Stimulated activated CD4-positive, alpha-beta T cell treated with anti-CD3 and anti-CD28 coated beads, TNF-alpha, amount 100 ng/mL, for 4 hours (primary cell): ENCODE measurements at places on chromosomes 1 and 21.

- no peak for DNase-seq
Observed at GRCh38 chr1:160855181-160855981, 7.3 kb downstream of the CD244 start.

DNA sequence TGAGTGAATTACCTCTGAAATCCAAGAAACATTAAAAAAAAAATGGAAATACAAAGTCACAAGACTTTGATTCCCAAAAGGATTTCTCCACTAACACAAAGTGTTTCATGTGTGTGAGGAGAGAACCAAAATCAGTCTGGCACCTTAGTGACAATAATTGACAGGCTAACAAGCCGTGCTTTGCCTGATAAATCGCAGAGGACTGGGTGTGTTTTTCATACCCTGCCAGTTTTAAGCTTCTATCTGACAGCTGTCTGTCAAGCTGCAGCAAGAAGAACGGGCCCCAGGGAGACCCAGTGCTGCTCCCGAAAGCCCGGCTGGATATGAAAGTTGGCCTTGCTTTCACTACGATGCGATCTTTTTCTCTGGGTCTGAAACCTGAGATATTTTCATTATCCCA is 101.6 kb upstream of the KCNK2 start:
- DNase-seq: no peak

GRCh38 chr1:181119093-181119989 is 30.8 kb downstream of the IER5 start:
- DNase-seq: no peak

GRCh38 chr1:15702722-15703550 is 18.8 kb downstream of the PLEKHM2 start:
- no peak for DNase-seq

- DNase-seq: no peak
Observed at GRCh38 chr1:59543211-59543668, 246.3 kb downstream of the FGGY start.

DNA sequence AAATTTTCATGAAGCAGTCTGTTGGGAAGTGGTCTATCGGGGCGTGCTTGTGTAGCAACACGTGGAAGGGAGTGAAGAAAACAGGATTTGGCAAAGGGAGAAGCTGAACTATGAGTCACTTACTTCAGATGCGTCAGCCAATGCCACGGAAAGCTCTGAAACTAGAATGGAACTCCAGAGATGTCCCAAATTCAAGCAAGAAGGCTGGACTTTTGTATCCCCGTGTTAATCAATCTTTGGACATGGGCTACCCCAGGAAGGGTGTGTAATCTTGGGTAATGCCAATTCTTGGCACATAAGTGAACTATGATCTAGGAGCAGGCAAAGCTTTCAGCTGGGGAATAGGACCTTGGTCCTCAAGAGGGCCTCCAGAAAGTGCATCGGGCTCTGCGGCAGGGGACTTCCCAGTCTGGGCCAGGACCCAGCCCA is 102.6 kb downstream of the ADSS2 start:
- DNase-seq: no peak
